ENCODE measurements at places on chromosomes 1 and 21. TPM values are rescaled to one million over a fixed set of nuclear protein-coding genes. Genes with fewer than 3 reads are reported as not detected.

DNA sequence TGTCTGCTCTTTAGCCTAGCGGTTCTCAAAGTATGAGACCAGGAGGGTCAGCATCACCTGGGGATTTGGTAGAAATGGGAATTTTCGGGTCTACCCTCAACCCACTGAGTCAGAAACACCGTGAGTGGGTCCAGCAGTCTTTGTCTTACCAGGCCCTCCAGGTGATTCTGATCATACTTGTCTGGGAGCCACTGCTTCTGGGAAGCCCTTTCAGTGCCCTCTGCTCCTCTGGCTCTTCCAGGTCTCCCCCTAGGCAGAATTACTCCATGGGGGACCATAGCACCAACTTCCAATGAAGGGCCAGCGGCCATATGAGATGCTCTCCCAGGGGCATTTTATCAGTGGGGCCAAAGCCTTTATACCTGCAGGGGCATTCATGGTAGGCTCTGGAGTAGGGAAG, 81.0 kb upstream of the ETV3 start:
- DNase-seq: no peak

DNA sequence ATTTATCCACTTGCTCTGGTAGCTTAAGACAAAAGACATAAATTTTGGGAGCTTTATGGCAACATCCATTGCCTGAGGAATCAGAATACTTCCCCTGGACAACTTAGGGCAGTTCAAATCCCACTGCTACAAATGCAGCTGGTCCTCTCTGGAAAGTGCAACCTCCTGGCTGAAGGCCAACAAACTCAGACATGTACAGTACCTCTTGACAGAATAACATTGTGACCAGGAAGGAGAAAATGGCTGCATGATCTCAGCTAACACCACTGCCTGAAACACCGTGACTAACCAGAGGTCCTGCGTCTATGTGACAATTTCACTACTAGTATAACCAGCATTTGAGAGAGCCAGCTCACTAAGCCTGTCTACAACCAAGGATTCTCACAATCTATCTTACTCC, 218.9 kb downstream of the CRB1 start:
- DNase-seq: no peak

DNA sequence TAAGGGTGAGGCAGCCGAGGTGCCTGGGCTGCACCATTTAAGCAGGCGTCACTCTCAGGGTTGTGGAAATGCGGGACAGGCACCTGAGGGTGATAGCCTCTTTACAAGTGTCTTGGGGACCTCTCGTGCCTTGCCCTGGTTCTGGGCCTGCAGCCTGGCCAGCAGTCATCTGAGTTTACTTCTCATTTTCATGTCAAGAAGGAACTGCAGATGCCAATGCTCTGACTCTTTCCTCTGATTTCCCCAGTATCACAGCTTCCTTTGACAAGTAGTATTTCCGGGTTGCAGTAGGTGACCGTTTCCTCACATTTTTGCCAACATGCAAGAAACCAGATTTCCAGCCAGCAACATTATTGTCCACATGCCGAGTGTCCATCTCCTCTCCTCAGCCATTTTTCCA, 286.9 kb downstream of the DISC1 start:
- no peak for DNase-seq

DNA sequence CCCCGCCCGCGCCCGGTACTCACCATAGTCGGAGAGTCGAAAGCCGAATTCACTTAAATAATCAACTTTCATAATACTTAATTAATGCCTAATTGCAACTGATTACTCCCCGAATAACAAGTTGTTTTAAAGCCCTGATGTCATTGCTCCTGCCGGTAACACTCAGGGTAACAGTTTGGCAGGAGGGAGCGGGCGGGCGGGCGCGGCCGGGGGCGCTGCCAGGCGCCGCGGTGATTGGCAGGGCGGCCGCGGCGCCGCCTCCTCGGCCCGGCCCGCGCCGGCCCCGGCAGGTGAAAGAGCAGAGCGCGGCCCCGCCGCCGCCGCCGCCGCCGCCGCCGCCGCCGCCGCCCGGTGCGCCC, 102.2 kb downstream of the CASZ1 start:
- no peak for DNase-seq

- DNase-seq: peak; percentile 94
Measured at GRCh38 chr1:201530741-201531531, 8.0 kb upstream of the NAV1 start.

DNA sequence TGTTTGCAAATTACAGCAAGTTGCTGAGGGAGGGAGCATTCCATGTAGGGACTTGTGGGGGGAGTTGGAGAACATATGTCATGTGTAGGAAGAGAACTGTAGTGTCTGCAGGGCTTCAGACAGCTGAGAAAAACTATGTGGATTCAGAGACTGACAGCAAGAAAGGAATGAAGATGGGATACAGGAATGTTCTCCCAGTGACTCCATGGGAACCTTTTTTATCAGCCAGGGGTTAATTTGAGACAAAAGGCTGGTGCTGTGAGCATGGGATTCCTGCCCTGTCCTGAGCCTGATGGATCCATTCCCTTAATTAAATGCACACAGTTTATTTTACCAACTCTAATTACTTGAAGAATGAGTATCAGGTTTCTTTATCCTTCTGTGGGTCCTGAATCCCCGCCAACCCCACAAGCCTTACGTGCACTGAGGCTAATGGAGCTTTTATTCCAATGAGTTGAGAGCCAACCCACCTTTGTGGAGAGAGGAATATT, 26.5 kb upstream of the PLXNA2 start:
- DNase-seq: peak; percentile 83

- peak; percentile 83 for DNase-seq
Measured at GRCh38 chr21:30831194-30831765, 1.7 kb upstream of the KRTAP7-1 start.

DNA sequence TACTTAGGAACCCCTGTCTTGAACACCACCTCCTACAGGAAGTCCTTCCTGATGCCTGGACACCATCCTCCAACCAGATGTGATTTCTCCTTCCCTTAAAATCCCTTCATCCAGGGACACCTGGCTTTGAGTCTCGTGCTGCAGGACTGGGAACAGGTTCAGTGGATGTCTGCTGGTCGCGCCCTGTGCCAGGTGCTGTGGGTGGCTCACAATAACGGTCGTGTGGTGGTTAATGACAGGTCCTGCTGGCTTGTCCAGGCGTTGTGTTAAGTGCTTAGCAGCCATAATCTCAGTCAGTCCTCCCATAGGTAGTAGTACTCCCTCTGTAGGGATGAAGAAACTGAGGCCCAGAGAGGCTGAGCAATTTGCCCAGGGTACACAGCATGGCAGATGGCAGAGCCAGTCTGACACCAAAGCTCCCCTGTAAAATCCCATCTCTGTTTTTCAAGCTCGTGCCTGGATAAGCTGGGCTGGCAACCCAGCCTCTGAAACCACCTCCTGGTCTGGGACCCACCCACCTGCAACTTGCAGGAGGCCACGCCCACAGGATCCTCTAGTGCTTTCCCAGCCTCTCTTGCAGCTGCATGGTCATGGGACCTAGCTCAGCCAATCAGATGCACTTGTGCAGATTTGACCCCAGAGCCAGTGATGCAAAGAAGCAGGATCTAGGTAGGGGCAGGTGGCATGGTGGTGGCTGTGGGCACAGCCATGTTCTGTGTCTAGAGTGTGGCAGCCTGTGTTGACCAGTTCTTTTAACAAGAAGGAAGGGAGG, 106.0 kb upstream of the IFFO2 start:
- DNase-seq: no peak

GRCh38 chr21:39775816-39776215, 30.8 kb downstream of the IGSF5 start:
- no peak for DNase-seq

GRCh38 chr1:119631433-119632102, 16.5 kb downstream of the ZNF697 start:
- DNase-seq: peak; percentile 74

- no peak for DNase-seq
Measured at GRCh38 chr1:62452951-62453350, 16.1 kb downstream of the USP1 start.

GRCh38 chr1:63936801-63937200, 163.0 kb downstream of the ROR1 start:
- no peak for DNase-seq

DNA sequence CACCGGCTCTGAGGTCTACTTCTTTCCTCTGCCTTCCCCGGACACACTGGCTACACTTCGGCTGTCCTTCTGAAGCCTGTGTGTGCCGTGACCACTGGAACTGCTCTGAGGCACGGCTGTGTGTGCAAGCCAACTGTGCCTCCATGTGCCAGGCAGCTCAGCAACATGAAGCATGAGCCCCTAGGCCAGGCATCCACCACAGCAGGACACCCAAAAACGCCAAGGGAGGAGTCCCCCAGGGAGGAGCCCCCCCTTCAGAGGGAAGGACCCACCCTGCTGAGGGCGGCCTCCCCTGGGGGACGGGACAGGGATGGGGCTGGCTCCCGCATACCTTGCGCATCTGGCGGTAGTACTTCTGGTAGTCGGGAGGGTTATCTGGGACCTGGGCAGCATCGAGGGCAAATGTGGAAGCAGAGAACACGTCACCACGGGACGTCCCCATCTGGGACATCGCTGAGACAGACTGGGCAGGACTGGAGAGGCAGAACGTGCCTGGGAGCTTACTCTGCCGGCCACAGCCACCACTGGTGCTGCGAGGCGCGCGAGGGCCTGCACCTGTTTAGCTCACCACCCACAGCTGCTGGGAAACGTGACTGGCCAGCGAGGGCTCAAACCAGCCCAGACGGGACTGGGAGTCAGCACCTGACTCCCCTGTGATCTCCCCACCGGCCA, 20.5 kb downstream of the LSS start:
- DNase-seq: no peak

GRCh38 chr1:162868972-162869371, 8.0 kb upstream of the CCDC190 start:
- no peak for DNase-seq

The DENND2D gene
- total RNA-seq: 1.9 TPM

The INAVA gene
- 36.2 TPM for total RNA-seq

The SPRR2B gene
- total RNA-seq: not detected

The KMO gene
- total RNA-seq: not detected

All from endodermal cell (in vitro differentiated cells).